Stimulated activated effector memory CD8-positive, alpha-beta T cell treated with anti-CD3 and anti-CD28 coated beads, Interleukin-12 subunit alpha, Interleukin-12 subunit beta, amount 100 ng/mL, for 72 hours (primary cell): ENCODE measurements at places on chromosomes 11 and 22.

DNA sequence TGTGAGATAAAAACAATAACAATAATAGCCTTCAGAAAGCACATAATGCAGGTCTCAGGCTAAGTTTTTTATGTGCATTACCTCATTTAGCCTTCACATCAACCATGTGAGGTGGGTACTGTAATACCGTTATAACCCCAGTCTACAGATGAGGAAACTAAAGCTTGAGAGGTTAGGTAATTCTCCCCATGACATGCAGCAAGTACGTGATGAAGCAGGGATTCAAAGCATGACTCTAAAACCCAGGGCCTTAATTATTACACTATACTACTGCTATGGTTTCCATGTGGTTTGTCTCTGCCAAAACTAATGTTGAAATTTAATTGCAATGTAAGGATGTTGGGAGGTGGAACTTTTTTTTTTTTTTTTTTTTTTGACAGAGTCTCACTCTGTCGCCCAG lies 37.7 kb upstream of the FDX1 start:
- no peak for DNase-seq

- DNase-seq, result peak; percentile 65
Observed at GRCh38 chr22:31343235-31344191, 2.6 kb downstream of the PATZ1 start.

DNA sequence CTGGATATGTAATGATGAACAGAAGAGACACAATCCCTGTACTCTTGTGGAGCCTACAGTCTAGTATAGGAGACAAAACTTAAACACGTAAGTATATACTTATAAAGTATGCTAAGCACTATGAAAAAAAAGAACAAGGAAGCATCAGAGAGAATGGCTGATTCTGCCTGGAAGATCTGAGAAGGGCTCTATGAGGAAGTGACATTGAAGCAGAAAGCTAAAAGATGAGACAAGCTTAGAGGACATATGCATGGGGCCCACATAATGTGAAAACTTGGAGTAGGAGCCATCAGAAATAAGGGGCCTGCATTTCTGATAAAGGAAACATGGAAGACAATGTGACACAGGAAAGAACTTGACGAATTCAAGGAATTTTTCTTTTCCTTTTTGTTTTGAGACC lies 16.6 kb downstream of the SAA1 start:
- DNase-seq, result no peak

- DNase-seq, result peak; percentile 92
Observed at GRCh38 chr11:67629386-67630227, at the start of gene NUDT8. Gene NUDT8 (minus strand): TSS chr11:67629937. CDS start chr11:67629911, 26 bp downstream.

- no peak for DNase-seq
Observed at GRCh38 chr11:15091625-15092024, 18.2 kb downstream of the CALCB start.

- no peak for DNase-seq
Observed at GRCh38 chr11:106420048-106420665, 342.7 kb downstream of the AASDHPPT start.
